Stimulated activated CD8-positive, alpha-beta memory T cell treated with anti-CD3 and anti-CD28 coated beads, Interleukin-2, amount 100 ng/mL, for 48 hours (primary cell): ENCODE measurements at places on chromosomes 2 and 18.

DNA sequence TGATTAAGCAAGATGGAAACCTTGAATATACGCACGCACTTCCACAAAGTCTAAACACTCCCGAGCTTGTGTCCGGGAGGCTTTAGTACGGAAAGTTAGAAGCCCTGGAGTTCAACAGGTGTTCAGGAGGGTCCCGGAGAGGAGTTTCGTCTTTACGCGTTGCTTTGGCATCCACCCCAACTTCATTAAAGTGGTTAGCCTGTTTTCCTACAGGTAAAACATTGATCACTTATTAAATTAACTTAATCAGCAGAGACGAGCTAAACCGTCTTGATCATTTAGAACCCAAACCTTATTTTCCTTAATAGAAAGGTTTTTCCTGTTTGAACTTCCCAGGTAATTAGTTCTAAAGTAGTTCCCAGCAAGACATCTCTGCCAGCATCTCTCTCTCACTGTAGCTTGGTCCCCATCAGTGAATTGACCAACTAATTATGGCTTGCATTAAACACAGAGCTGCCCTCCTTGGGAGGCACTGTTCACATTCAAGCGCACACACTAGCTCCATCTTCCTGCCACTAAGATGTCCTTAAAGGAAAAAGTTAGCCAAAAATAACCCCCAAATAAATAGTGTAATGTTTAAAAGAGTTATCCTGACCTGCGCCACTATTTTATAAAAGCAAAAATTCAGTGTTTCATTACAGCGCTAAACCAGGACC is 1.4 kb downstream of the NPAS2 start:
- no peak for DNase-seq

DNA sequence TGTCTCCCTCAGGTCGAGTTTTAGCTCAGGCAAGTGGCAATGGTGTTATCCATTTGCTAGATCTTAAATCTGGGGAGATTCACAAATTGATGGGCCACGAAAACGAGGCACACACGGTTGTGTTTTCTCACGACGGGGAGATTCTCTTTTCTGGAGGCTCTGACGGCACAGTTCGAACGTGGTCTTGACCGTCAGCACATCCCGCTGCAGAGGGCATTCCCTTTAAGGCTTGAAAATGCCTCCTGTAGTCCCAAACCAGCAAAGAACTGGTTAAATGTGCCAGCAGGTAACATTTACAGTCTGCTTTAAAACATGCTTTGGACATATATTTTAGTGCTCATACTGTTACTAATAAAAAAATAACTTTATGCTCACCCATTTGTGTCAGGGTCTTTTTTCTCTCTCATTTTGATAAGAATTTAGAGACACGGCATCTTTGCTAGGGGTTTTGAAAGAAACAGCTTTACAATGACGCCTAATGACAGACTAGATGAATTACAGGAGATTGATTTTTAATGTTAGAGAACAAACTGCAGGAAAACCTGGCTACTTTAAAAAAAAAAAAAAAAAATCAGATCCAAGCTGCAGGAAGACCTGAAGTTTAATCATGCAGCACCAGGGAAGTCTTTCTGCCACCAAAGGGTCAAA is 602 bp upstream of the VWC2L start:
- no peak for DNase-seq

DNA sequence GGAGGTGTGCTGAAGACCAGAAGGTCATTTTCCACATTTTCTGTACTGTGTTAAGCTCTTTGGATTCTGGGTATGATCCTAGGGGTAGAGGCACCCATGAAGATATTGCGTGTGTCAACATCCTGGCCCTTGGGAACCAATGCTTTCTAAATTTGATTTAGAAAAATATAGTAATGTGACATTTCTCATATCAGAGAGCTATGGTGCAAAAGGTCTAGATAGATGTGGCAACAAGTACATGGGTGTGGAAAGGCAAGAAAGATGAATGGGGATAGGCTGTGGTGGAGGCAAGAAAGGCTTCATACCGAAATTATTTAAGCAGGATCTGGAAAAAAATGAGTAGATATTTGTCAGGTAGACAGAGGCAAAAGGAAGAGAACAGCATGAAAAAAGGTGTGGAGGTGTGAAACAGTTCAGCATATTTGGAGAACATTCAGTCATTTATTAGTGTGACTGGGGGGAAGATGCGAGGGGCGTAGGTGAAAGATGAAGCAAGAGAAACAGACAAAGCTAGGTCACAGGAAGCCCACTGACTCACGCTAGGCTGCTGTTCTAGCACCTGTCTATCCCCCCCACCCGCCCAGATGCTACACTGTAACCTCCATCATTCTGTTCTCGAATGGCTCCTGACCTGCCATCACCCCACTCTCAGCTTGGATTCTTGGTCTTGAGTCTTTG is 11.7 kb downstream of the DOK1 start:
- DNase-seq: no peak

GRCh38 chr2:146997488-146997887 is 847.3 kb upstream of the ACVR2A start:
- DNase-seq: no peak

GRCh38 chr2:231296401-231296974 is 98.1 kb downstream of the ARMC9 start:
- DNase-seq: no peak

DNA sequence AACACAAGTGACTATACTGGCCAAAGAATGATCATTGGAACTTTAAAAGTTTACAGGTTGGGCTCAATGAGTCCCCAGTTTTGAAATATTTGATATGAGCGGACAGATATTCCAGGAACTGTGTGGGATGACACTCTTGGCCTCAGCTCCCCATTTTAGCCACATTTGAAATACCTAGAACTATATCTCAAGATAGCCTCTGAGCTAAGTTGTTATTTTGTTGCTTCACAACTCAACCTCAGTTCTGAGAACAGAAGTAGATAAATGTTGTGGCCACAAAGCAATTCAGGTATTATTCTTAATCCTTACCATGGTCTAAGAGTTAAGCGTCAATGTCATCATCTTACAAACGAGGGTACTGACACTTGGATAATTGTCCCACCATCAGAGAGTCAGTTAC is 172.2 kb upstream of the SETBP1 start:
- no peak for DNase-seq

DNA sequence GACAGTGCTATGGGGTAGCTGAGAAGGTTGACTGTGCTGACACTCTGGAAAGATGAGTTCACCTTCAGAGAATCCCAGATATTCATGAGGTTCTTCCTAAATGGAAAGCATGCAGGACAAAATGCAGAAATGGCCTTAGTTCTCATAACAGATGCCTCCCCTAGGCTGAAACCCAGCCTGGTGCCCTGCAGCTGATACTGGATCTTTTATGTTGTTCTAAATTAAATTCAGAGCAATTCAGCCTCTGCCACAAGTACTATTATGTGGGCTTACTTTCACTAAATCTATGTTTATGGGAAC is 172.0 kb upstream of the SERPINE2 start:
- no peak for DNase-seq

DNA sequence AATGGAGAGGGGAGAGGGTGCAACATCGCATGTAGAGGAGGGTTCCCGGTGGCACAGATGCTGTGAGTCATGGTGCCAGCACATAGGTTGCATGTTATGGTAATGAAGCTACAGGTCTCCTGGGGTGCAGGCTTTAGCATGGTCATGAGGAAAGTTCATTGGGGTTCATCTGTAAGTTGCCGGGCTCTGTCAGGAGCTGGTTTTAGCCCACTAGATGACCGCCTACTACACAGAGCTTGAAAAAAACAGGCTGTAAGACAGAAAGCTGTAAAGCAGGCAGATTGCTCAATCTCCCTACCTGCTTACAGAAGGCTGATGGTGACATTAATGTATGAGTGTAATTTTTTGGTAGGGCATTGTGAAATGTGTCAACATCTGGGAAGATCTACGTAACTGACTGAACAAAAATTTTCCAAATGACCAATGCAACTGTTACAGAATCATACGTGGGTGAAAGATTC is 23.9 kb downstream of the DYSF start:
- DNase-seq: no peak

GRCh38 chr2:126720638-126721037 is 64.7 kb downstream of the GYPC start:
- no peak for DNase-seq

DNA sequence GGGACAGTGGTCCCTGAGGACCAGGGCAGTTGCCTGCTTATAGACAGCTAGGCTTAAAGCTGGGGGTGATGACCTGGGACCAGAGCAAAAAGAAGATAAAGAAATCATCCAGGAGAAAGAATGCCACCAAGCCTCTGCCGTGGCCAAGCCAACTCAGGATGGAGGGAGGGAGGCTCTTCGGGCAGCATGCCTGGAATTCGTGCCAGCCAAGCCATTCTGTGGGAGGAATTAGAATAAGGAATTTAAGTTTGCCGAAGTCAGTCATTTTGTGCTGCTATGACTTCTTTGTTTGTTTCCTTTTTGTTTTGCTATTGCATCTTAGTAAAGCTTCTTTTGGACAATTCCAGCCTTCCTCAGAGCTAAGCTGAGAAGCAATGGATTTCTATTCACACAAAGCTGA is 124.1 kb downstream of the EN1 start:
- no peak for DNase-seq

- DNase-seq: no peak
These were observed 571.9 kb downstream of the CPS1 start for GRCh38 chr2:211128287-211128686.

DNA sequence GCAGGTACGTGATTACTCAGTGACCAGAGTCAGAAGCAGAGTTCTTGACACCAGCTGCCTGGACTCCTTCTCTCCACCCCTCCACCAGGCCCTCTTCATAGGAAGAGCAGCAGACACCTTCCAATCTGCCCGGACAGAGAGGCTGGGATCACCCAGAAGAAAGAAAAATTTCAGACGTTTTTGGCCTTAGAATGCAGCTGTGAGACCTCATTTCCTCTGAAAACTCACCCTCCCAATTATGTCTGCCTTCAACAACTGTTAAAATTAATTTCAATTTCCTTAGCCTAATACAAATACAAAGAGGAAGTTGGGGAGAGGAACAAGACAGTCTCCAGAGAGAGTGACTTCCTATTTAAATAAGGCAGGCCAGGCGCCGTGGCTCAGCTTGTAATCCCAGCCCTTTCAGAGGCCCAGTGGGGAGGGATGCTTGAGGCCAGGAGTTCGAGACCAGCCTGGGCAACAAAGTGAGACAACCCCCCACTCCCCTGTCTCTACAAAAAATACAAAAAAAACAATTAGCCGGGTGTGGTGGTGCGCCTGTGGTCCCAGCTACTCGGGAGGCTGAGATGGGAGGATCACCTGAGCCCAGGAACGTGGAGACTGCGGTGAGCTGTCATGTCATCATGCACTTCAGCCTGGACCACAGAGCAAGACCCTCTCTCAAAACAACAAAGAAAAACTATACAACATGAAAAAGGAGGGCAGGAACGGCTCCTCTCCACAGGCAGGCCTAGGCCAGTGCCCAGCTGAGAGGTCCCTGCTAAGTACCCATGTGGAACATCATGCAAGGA is 1.6 kb downstream of the SLC66A2 start:
- DNase-seq: no peak

DNA sequence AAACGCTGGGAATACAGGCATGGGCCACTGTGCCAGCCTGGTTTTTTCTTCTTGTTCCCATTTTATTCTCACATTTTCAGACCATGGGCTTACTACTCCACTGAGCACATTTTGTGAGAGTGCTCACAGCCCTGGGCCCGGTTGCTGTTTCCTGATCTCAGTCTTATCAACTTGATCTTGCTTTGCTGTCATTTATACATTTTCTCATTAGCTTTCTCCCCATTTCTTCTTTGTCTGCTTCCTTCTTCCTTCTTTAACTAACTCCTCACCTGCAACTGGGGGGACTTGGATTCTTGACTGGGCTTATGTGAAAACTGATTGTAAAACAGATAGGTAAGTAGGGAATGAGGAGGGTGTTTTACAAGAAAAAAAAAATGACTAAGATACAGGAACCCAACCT is 117.3 kb downstream of the PLB1 start:
- DNase-seq: no peak

DNA sequence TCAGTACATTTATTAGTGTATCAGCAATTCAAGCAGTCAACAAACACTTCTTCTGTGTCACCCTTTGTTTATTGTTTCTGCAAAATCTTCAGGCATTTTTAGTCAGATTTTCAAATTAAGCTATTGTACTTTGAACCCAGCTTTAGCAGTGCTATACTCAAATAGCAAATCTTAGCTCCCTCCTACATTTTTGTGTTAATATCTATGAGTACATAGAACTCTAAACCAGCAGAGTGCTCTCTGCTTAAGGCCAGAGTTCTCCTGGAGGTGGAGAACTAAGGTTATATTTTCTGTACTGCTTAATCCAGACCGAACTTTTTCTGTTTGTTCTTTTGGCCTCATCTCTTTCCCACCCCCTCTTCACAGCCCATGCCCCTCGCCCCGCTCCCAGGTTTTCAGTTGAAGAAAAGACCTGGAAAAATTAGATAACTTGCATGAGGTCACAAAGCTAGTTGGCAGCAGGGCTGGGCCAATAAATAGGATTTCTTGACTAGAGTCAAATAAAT is 29.2 kb upstream of the SCN1A start:
- no peak for DNase-seq

DNA sequence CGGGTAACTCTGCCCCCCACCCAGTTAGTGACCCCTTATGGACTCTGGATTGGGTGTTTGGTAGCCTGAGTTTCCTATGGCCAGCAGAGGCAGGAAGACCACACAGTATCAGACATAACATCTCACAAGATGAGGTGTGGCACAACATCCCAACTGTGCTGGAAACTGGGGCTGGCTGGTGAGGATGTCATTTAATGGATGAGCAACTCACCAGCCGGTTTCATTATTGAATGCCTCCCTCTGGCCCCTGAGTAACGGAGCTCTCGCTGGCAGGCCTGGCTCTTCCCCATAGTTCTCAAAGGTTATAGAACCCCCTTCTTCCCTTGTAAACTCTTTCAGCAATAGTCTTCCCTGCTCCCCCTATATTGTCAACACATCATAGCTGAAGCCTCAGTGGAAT is 195.0 kb downstream of the BCL11A start:
- DNase-seq: no peak

- DNase-seq: no peak
These were observed 427.3 kb upstream of the HS6ST1 start for GRCh38 chr2:128745946-128746345.

GRCh38 chr2:137800386-137800785 is 163.9 kb upstream of the HNMT start:
- no peak for DNase-seq

GRCh38 chr2:226649201-226649600 is 150.4 kb downstream of the IRS1 start:
- no peak for DNase-seq

GRCh38 chr2:47300609-47301276 is 102.2 kb upstream of the MSH2 start:
- DNase-seq: no peak

- no peak for DNase-seq
These were observed 42.2 kb downstream of the SCN2A start for GRCh38 chr2:165281387-165281786.

- DNase-seq: no peak
These were observed 86.4 kb upstream of the RMDN2 start for GRCh38 chr2:37838541-37839167.
